Peyer's patch (tissue), 4 donors: ENCODE measurements at places on chromosomes 5 and 9.

GRCh38 chr5:177462021-177462670, 11.3 kb downstream of the DBN1 start:
- no peak for DNase-seq

DNA sequence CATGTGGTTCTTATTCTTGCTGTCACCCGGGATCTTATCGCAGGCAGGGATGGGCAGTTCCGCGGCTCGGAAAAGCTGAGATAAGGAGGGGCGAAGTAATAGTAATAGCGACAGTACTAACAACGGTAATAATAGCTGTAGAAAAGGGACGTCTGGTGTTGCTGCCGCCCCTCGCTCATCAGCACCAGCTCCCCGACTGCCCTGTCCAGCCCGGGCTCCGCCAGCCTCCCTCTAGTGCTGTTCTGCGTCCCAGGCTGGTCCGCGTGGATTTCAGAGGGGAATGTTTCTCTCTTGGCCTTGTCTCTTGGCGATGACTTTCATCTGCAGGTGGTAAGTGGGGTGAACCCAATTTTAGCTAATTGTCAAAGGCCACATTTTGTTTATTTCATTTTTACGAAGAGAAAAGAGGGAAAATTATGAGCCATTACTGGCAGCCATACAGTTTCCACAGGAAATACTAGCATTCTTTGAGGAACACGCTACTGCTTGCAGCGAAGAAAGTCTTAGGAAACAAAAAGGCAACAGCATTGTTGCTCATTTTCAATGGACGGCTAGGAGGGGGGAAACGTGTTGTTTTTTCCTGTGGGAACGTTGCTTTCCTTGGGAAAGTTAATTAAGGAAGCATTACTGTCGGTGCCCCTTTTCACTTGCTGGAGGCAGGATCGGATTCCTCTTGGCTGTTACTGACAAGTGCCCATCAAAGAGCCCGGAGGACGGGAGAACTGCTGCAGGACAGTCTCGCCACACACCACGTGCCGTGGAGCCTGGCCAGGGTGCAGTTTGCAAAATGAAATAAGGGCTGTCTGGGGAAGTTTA, 762 bp downstream of the SNCAIP start:
- peak; percentile 46 for DNase-seq

DNA sequence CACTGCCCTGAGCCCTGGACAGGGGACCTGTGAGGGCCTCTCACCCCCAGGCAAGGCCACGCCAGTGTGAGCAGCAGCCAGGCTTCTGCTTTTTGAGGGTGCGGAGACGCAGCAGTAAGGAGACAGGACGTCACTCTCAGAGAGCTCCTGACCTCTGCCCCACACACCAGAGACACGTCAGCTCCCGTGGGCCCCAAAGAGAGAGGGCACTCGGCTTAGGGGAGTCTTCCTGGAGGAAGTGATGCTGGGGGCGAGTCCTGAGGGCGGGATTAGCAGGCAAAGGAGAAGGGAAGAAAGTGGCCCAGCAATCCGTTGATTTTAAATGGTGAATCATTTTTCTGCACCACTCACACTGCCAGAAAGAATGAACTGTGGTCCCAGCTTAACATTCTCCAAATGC, 24.0 kb upstream of the SLC9A3 start:
- peak; percentile 51 for DNase-seq

- DNase-seq, result no peak
These were observed 14.9 kb downstream of the BRD3OS start for GRCh38 chr9:134040176-134040565.

- no peak for DNase-seq
These were observed 562.7 kb upstream of the DAP start for GRCh38 chr5:11323761-11324160.

- no peak for DNase-seq
These were observed 3.3 kb downstream of the AFAP1L1 start for GRCh38 chr5:149274939-149275338.
